Pancreas (tissue), 10 donors: ENCODE measurements at places on chromosomes 12 and 14. TPM values are rescaled to one million over a fixed set of nuclear protein-coding genes. Genes with fewer than 3 reads are reported as not detected.

The TAS2R46 gene
- polyA plus RNA-seq: not detected

The NOVA1 gene
- 6.0 TPM for polyA plus RNA-seq

The GPR132 gene
- polyA plus RNA-seq: 0.46 TPM

The KERA gene
- polyA plus RNA-seq: not detected

The ACRBP gene
- polyA plus RNA-seq: 1.2 TPM

The CCDC198 gene
- polyA plus RNA-seq: 96.2 TPM

The PLEKHD1 gene
- polyA plus RNA-seq: 0.07 TPM

The ANO2 gene
- 2.2 TPM for polyA plus RNA-seq

The CD4 gene
- polyA plus RNA-seq: 2.0 TPM

The IGF1 gene
- polyA plus RNA-seq: 6.8 TPM
